ENCODE measurements at places on chromosomes 7 and 10.
A peak's percentile ranks its signal among the peaks of the same experiment; 100 is the strongest.

GRCh38 chr7:155815332-155816191 lies 3.3 kb upstream of the SHH start:
- no peak for DNase-seq

DNA sequence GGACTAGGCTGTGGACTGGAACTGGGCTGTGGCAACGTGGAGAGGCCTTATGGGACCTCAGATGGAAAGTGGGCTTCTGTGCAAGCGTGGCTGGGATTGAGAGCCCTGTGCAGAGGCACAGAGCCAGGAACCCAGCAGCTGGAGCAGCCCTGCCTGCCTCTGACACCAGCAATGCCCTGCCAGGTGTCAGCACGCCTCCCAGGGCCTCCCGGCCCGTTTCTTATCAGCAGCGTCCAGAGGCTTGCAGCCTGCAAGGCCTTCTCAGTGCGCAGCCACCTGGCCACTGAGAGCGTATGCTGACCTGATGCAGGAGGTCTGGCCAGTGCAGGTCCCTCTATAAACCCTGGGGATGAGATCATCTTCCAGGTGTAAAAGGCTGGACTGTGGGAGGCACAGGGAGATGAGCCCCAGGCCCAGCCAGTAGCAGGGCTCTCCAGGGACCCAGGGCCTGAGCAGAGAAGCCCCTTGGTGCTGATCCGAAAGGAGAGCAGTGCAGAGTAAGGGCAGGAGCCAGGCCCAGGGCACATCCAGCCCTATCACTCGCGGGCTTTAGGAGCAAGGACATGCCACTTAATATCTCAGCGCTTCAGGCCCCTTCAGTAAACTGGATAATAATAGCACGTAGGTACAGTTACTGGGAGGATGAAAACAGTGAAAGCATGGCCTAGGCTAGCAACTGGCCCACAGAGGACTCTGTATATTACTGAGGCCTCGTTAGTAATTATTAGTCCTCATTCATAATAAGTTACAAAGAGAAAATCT lies 38.8 kb upstream of the ANTXRL start:
- no peak for DNase-seq

GRCh38 chr10:19043431-19043830 lies 5.2 kb upstream of the MALRD1 start:
- DNase-seq: no peak

DNA sequence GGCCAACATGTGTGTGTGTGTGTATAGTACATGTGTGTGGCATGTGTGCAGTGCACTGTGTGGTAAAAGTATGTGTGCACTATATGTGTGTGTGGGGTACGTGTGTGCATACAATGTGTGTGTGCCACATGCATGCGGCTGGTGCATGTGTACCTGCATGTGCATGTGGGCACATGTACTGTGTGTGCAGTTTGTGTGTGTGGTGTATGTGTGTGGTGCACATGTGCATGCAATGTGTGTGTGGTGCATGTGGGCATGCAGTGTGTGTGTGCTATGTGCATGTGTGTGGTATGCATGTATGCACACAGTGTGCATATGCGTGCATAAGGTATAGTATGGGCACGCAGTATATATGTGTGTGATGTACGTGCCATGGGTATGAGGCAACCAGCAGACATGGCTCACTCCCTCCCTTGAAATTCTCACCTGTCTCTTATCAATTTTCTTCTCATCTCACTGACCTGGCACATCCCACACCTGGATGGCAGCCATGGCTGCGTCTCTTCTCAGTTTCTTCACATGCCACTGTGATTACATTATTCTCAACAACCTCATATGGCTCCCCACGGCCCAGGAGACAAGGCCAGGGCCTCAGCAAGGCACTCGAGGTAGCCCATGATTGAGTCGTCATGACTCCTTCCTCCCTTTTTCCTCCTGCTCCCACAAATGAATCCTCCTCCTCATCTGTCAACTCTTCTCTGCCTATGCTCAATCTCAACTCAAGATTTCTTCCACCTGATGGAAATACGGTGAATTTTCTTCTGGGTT lies 57.0 kb downstream of the NUDCD3 start:
- DNase-seq: no peak

- no peak for DNase-seq
Measured at GRCh38 chr7:38051786-38052185, 126.3 kb upstream of the STARD3NL start.

DNA sequence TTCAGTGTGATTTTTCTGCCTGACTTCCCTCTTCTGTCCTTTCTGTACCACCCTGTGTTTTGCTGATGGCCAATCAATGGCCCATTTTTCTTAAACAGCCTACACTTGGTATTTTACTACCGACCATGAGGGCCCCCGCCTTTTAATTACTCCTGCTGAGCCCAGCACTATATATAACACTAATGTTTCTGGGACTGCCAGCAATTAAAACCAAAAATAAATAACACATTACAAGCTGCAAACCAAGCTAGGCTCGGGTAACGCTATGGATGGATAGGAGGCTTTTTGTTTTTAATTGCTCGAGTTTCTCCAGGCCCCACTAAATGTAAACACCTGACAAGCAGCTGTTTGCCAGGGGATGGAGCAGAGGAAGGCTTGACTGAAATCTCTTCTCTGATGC lies 915.4 kb upstream of the AUTS2 start:
- no peak for DNase-seq

GRCh38 chr10:132637477-132638129 lies 100.0 kb downstream of the INPP5A start:
- no peak for DNase-seq

GRCh38 chr7:131726031-131726430 lies 169.6 kb upstream of the PODXL start:
- DNase-seq: no peak

GRCh38 chr7:44072364-44073231 lies 7.2 kb upstream of the PGAM2 start:
- DNase-seq: peak; percentile 61

GRCh38 chr10:2079603-2080078 lies 342.3 kb upstream of the ADARB2 start:
- no peak for DNase-seq

- DNase-seq: no peak
Measured at GRCh38 chr10:33746186-33746585, 411.7 kb upstream of the NRP1 start.

GRCh38 chr10:28190196-28190595 lies 112.7 kb downstream of the MPP7 start:
- no peak for DNase-seq

GRCh38 chr7:12731775-12732174 lies 44.3 kb downstream of the ARL4A start:
- no peak for DNase-seq

DNA sequence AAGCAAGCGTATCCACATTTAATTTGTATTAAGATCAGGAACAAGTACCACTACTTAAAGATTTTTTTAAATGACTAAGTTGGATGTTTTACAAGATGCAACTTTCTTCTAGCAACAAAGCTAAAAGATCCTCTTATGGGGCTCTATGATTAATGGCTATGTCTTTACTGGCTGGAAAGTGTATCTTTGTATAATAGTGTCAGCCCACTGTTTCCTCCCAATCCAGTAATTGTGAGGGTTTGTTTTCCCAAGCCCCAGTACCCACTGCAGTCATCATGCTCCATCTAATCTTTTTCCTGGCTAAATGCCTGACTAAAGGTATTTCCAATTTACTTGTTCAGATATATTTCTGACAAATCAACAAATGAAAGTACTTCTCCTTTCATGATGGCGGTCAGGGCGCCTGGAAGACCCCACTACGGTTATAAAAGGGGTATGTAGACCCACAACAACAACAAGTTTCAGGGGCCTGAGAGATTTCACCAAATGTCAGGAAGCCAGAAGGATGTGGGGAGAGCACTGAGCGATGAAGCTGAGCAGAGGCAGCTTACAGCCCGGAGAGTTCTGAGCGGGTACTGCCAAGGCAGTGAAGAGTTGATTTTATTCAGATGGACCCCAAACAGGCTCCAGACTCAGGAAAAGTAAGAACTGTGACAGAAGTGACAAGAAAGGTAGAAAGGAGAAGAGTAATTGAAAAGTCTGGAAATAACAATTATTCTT lies 222.6 kb upstream of the KLF14 start:
- no peak for DNase-seq

DNA sequence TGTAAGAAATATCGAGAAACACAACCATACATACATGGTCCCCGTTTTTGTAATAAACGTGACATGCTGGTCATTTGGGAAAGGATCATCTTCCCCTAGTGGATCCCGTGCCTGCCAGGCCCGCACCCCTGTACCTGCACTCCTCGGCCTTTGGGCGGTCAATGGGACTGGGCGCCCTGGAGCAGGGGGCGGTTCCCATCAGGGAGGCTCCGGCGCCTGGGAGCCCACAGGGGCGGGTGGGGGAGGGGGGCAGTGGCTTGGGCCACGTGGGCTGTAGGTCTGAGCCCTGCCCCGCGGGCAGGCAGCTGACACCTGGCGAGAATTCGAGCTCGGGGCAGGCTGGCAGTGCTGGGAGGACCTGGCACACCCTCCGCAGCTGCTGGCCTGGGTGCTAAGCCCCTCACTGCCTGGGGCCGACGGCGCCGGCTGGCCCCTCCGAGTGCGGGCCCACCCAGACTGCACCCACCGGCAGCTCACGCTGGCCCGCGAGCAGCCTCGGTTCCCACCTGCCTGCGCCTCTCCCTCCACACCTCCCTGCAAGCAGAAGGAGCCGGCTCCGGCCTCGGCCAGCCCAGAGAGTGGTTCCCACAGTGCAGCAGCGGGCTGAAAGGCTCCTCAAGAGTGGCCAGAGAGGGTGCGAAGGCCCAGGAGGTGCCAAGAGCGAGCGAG lies 361.6 kb upstream of the GRM3 start:
- no peak for DNase-seq

GRCh38 chr10:62045765-62046521 lies 144.4 kb downstream of the ARID5B start:
- no peak for DNase-seq

DNA sequence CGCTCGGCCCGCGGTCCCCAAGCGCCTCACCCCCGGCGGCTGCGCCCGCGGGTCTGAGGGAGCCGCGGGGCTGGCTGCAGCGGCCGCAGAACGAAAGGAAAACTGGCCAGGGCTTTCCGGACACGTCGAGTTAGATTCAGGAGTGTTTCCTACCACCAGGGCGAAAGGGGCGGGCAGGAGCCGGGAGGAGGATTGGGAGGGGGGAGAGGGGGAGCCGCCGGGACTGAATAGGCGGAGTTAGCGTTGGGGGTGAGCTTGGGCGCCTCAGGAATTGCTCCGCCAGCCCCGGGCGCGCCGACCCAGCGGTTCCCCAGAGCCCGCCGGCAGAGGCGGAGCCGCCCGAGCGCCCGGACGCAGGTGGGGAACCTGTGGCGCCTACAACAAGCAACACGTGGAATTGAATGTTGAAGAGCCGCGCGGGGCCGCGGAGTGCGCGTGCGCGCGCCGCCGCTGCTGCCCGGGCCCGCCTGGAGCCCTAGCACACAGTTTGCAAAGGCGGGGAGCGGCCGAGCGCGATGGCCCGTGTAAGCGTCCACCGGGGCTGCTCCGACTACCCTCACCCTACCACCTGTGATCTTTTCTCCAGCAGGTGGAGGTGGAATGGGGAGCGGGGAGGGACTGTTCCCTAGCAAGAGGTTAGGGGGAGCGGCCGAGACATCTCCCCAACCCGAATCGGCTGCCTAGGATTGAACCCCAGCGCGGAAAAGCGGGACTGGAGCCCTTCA lies at the start of gene CADPS2:
Gene CADPS2, minus strand, starts transcription at position 104 of the 725 bp plus-strand sequence. CDS start 123 bp downstream, outside the sequence.
- DNase-seq: no peak

DNA sequence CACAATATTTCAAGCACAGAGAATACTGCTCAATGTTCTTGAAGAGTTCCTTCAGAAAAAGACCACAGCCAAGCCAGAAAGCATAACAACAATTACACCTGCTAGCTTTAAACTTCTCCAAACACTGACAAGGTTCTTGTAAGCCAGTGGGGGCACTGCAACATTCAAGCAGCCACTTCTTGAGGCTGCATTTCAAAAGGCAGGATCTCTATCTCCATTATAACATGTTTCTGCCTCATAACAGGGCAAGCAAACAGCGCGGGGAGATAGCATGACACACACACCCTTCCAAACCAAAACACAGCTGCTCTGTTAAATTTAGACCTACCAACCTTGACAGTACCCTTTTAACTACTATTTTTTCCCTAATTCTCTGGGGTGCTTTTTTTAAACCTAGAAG lies 30.8 kb downstream of the CHCHD3 start:
- DNase-seq: no peak

GRCh38 chr10:29199941-29200679 lies 88.8 kb upstream of the LYZL1 start:
- no peak for DNase-seq

DNA sequence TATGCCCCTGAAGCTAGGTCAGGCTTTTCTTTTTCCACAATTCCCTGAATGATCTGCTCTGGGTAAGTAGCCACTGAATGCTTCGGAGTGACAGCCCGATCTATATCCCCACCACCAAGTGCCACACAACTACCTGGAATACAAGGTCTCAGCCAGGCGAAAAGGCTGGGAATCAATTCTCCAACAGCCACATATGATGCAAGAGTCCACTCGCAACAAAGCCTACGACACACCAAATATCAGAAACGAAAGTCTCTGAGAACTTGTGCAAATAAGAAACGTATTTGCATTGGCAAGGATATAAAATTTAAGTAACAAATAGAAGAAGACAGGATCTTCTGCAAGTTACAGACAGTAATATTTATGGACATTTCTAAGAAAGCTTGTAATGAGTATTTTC lies 5.7 kb downstream of the HIPK2 start:
- no peak for DNase-seq

DNA sequence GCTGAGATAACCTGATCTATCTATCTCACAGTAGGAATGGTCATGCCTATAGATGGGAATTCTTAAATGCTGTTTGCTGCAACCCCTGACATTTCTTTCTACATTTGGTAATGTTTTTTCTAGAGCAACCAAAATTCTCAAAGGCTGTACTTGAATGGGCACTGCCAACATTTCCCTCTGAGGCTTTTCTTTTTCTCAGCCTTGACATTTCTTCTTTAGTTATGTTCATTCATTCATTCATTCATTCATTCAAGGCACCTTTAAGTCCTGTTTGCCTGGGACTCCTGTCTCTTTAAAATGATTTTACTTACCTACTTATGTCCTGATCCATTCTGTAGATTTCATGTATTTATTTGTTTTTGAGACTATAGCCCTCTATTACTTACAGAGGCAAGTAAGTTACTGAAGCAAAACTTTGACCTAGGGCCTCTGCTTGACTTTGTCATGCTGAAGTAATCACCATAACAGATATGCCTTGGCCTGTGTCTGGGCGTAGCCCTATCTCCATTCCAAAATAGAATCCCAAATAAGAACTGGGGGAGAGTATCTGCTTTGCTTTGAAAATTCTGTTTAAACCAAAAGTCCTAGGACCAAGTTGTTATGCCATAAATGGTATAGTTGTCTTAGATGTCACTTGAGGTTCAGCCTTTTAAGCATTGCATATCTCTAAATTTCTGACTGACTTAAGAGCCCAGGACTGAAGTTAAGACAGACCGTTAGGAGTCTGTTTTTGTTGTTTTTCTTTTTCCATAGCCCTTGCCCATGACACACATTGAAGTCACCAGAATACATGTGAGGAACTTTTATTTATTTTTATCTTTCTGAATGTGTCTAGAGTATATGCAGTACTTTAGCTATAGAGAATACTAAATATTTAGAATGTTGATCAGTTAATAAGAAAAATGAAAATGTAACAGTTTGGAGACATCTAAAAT lies 59.2 kb downstream of the AKAP9 start:
- no peak for DNase-seq

DNA sequence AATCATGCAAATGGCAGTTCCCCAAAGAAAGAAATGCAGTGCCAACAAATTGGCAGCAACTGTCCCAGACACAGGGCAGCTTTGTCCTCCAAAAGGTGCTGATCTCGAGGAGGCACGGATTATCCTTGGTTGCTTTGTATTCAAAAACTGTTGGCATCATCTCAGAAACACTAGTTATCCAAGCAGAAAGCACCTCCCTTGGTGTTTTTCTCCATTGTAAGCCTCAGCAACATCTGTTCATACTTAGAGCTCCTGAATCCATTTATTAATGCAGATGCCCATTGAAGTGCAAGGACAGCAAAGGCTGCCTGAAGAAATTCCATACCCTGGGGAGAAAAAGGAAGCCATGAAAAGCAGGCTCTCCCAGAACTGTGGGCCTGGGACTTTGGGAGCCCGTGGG lies 1.1 kb upstream of the NPS start:
- no peak for DNase-seq
